ENCODE measurements at places on chromosomes 1 and 21.

- no peak for DNase-seq
Observed at GRCh38 chr1:175656416-175656815, 87.0 kb downstream of the TNR start.

GRCh38 chr1:192573499-192573898, 2.1 kb upstream of the RGS1 start:
- no peak for DNase-seq

DNA sequence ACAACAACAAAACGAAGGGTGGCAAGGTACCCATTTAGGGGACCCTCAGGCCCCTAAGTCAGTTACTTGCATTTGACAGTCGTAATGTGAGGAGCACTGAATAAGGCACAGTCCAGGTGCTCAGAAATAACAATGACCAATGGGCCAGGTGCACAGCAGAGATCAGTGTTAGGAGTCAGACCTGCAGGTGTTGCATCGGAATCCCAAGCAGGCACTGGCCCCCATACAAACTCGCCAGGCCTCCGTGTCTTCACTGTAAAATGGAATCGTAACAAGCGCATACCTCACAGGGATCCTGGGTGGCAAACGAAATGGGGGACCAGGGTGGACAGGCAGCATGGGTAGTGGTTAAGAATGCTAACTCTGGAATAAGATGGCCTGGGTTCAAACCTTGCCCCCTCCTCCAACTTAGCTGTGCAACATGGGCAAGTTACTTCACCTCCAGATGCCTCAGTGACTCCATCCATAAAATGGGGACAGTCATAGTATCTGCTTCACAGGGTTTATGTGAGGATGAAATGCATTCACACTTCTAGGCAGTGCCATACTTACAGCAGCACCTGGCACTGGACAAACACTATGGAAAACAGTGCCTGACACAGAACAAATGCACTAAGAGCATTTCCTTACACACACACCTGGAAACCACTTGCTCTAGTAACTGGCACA, 20.2 kb downstream of the RCAN1 start:
- no peak for DNase-seq

DNA sequence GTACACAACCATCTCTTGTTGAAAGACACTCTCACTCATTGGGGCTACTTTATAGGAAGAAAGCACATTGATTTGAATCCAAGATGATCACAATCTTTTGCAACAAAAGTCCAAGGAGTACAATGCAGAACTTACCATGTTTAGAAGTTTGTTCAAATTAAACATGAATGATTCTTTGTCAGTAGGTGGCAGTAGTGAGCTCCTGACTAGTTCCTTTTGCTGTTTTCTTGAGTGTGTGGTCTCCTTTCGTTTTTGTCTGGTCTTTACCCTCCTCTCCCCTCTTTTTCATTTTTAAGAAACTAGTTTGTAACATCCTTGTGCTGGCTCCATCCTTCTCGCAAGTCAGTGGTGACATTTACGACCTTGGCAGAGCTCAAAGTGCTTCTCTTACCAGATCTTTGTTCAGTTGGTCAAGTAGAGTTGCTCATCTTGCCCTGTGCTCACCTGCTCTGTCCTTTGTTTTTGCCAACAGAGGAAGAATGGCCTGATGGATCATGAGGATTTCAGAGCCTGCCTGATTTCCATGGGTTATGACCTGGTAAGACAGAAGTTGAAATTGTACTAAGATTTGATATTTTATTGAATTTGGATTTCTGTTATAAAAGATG, 35.7 kb upstream of the MTR start:
- peak; percentile 55 for DNase-seq

DNA sequence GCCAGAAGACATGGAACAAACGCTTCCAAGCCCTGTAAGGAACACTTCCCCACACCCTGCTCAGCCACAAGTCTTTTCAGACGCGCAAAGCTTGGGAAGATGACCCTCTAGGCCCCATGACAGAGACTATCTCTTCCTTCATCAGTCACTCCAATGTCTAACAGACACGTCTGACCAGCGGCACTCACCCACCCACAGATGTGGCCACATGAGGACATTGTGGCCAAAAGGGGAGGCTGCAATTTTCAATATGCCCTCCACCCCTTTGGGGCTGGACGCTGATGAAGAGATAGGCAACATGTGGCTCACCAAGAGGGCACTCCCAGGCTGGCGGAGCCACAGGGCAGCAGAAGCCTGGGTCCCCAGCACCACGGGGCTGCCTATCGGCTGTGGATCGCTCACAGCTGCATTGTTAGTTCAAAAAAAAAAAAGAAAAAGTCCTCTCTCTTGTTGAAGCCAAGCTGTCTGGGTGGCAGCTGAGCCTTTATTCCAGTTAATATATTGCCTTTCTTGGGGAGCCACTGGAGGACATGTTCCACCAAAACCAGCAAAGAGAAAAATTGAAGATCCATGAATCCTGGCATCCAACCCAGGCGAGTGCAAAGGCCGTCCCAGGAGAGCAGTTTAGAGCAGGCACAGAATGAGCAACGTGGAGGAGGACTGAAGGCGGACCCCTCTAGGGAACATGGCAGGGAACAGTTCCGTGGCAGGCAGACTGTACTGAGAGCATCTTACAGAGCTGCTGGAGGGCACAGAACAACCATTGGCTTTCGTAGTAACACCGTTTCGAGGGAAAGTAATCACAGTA, 52.7 kb upstream of the GPR153 start:
- no peak for DNase-seq

DNA sequence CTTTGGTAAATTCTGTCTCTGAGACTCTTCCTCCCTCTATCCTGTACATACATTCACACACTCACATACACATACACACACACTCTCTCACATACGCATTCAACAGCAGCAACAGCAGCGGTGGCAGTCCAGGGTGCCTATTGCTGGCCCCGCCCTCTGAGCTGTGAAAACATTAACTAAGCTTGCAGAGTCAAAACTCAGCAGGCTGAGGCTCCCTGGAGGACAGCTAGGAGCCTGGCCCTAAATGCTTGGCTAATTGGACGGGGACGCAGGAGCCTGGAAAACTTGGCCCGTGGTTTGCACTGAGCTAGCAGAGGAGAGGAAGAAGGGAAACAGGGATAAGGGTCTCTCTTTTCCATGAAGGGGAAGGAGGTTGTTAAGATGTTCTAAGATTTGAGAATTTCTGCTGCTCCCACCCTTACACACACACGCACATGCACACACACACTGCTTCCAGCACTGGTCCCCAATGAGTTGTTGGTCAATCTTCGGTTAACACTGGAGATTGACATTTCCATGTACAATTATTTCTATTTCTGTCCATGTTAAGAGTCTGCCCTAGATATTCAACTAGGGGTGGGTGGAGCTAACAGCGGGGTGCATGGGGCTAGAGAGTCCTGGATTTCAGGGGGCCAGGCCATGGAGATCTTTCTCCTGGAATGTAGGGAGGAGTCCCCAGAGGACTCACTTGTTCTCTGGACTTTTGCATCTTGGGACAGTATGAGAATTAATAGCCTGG, 94.2 kb downstream of the PLXNA2 start:
- no peak for DNase-seq

- no peak for DNase-seq
Observed at GRCh38 chr1:67138813-67139499, 4.2 kb upstream of the C1orf141 start.

DNA sequence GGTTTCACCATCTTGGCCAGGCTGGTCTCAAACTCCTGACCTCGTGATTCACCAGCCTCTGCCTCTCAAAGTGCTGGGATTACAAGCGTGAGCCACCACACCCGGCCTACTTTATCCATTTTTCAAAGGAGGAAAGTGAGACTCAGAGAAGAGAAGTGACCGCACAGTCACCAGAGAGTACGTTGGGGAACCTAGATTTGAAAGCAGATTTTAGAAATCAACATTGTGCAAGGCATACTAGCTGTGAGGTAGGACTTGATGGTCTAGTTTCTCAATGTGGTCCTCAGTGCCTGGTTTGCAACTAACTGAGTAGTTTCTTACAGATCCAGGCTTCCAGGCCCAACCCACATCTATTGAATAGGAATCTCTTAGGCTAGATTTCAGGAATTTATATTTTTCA, 1.7 kb upstream of the PRCC start:
- DNase-seq: no peak

DNA sequence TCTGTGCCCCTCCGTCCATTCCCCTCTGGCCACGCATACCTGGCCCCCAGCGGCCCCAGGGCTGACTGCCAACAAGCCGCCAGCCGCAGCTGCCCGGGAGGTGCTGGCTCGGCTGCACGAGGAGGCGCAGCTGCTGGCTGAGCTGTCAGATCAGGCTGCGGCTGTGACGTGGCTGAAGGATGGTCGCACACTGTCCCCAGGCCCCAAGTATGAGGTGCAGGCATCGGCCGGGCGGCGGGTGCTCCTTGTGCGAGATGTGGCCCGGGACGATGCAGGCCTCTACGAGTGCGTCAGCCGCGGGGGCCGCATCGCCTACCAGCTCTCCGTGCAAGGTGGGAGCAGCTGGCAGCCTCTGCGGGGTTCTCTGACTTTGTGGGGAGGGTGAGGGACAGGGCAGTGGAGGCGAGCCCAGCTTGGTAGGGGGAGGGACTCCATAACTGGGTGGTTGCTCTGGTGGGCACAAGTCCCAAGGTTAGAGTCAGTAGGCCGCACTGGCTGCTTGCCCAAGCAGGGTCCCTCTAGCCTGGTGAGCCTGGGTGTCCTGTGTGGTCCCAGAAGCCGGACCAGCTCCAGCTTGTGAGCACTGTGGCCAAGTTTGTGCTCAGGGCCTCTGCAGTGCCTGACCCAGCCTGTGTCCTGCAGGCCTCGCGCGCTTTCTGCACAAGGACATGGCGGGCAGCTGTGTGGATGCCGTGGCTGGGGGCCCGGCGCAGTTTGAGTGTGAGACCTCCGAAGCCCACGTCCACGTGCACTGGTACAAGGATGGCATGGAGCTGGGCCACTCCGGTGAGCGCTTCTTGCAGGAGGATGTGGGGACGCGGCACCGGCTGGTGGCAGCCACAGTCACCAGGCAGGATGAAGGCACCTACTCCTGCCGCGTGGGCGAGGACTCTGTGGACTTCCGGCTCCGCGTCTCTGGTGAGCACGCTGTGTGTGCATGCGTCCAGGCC, 8.8 kb downstream of the OBSCN start:
- DNase-seq: no peak

DNA sequence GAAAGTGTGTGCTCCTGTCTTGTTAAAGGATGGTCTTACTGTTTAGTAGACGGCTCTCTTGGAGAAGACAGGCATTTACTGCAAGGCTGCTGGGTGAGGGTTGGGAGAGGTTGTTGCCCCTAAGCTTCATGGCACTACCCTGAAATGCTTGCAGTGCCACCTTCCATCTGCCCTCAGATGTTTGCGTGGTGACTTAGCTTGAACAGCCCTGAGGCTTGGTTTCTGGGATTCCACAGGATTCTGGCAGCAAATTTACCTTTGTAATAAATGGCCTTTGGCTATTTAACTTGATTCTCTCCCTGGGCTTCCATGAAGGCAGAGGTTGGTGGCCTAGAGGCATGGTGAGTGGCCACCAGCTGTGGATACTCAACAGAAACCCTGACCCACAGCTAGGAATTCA, 11.6 kb downstream of the MTARC1 start:
- no peak for DNase-seq

DNA sequence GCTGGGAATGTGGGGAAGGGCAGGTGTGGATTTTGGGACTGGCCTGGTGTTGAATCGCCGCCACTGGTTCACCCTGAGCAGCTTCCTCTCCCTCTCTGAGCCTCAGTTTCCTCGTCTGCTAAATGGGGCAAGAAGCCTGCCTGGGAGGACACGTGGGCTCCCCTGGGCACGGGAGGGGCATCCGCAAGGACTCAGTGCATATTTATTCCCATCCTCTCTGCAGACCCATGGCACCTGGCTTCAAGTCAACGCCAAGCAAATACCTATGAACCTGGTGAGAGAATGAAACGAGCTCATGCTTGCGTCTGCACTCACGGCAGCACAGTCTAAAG, 234.4 kb downstream of the PTPRU start:
- no peak for DNase-seq

DNA sequence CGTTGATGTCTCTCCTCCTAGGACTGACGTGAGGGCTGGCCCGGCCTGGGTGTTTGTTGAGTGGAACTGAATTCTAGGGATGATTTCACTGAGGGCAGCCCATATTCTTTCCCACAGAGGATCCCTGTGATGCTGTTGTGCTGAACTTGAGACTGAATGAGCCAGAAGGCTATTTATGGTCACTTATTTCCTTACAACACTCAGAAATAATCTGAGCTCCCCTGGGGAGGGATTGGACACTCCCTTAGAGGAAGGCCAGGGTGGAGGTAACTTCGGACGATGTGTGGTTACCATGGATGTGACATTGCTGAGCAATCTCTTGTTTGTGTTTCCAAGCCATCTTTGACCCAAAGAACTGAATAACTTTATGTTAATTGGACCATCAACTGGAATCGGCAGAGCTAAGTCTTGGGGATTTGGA, 5.1 kb upstream of the TMCO4 start:
- DNase-seq: no peak

GRCh38 chr1:66373157-66373591, 160.8 kb upstream of the SGIP1 start:
- no peak for DNase-seq

GRCh38 chr1:111731956-111732355, 7.2 kb downstream of the INKA2 start:
- DNase-seq: no peak

DNA sequence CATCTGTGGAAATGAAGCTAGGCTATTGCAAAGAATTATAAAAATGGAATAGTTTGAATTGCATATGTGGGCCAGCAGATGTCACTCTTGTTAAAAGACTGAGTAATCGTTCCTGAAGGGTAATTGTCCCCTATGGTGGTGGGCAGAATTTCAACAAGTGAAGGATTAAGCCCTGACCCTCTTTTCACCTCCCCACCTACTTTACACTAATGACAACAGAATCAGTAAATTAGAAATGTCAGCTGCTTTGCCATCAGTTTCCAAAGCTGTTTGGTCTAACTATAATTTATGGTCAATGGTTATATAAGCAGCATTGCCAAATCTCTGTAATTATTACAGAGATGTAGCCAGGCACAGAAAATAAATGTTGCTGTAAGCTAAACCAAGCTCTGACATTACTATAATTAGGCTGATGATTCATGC, 898.6 kb downstream of the AMY1C start:
- no peak for DNase-seq

- DNase-seq: no peak
Observed at GRCh38 chr1:24005163-24005562, 25.0 kb upstream of the SRSF10 start.

DNA sequence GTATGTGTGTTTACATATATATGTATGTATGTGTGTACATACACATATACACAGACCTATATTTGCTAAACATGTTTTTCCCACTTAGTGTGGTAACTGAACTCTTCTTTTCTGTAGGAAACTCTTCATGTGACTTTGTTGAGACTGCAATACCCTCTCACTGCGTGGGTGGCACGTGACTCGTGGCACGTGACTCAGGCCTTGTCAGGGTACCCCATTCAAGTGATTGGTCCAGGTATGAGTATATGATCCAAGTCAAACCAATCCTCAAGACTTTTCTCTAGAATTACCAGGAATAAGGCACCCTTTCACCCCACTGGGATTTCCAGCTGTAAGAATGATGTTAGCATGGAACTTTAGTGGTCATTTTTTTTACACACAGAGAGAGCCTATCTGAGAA, 149.2 kb upstream of the KCNK2 start:
- no peak for DNase-seq

GRCh38 chr21:8991968-8992621, 1529.3 kb upstream of the TPTE start:
- no peak for DNase-seq

Data from T-helper 2 cell (primary cell).